ENCODE measurements at places on chromosomes 7 and 10. TPM values are rescaled to one million over a fixed set of nuclear protein-coding genes. Genes with fewer than 3 reads are reported as not detected.

TUBB8 gene
- not detected for total RNA-seq

MSS51 gene
- total RNA-seq = 1.7 TPM

GIGYF1 gene
- total RNA-seq = 17.0 TPM

SMC3 gene
- total RNA-seq = 58.3 TPM

PLXDC2 gene
- 9.3 TPM for total RNA-seq

UPK3B gene
- total RNA-seq = 0.98 TPM

MYL10 gene
- not detected for total RNA-seq

CAMK2B gene
- 76.7 TPM for total RNA-seq

DRGX gene
- total RNA-seq = not detected

UBE2H gene
- total RNA-seq = 64.7 TPM
